MG63 (cell line): ENCODE measurements at places on chromosomes 1 and 21. TPM values are rescaled to one million over a fixed set of nuclear protein-coding genes. Genes with fewer than 3 reads are reported as not detected.

DNA sequence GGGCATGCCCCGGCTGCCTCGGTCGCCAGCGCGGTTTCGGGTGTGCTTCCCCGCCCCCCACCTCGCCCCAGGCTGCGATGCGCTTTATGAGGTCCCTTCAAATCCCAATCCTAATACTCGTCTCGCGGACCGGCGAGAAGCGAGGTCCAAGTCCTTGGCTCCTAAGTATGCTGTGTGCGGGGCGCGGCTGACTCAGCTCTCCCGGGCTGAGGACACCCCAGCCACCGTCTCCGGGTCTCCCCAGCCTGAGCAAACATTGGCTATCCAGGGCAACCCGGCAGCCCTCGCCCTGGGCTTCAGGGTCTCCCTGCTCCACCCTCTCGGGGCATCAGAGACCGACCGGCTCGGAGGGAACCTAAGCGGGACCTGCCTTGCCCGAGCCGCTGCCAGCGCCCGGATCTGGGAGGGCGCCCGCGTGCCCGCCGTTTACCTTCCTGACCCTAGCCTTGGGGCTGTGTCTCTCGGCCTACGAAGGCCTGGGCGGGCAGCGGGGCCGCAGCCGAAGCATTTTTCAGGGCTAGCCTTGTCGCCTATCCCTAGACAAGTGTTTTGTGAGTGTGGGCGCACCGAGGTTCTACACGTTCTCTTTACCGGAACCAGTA is 1.2 kb downstream of the ITPKB start:
- peak; percentile 60 for DNase-seq

DNA sequence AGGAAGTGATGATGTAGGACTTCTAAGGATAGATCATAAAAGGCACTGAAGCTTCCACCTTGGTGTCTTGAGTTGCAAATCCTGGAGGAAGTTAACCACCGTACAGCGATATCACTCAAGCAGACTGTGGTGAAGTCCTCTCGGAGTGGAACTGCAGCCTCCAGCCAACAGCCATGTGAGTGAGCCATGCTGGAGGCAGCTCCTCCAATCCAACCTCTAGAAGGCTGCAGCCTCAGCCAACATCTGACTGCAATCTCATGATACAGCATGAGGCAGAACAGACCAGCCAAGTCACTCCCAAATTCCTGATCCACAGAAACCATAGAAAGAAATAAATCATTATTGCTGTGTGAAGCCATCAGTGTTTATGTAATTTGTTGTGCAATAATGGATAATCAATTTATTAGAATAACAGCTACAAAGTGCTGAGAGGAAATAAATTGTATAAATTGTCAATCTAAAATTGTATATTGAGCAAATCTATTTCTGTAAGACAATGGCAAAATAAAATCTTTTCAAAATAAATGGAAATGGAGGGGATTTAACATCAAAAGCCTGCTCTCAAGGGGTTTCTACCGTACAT is 65.0 kb downstream of the PRSS38 start:
- peak; percentile 77 for DNase-seq

DNA sequence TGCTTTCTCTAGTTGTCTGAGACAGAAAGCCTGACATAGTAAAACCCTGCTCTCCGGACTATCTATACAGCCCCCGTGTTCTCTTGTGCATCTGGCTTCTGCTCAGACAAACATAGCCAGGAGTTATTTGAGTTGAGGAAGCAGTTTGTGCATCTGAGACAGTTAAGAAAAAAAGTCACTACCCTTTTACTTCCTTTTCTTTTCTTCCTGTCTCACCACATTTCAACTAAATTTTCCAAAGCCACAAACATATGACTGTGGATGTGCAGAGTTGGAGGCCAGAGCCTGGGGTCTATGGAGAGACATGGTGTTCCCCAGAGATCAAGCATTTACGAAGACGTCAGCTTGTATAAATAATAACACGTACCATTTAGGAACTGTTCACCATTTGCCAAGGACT is 158.5 kb upstream of the FGGY start:
- no peak for DNase-seq

DNA sequence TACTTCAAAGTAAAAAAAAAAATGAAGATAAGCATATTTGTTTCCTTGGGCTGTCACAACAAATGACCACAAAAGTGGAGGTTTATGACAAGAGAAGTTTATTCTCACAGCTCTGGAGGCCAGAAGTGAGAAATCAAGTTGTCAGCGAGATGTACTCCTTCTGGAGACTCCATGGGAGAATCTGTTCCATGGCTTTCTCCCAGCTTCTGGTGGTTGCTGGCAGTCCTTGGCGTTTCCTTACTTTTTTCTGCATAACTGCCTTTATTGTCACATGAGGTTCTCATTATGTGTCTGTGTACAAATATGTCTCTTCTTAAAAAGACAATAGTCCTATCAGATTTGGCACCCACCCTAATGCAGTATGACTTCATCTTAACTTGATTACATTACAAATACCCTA is 398.3 kb downstream of the KCNT2 start:
- DNase-seq: peak; percentile 5

GRCh38 chr1:58457023-58457635 is 89.4 kb downstream of the OMA1 start:
- peak; percentile 57 for DNase-seq

GRCh38 chr1:73813236-73813635 is 384.7 kb downstream of the LRRIQ3 start:
- no peak for DNase-seq

DNA sequence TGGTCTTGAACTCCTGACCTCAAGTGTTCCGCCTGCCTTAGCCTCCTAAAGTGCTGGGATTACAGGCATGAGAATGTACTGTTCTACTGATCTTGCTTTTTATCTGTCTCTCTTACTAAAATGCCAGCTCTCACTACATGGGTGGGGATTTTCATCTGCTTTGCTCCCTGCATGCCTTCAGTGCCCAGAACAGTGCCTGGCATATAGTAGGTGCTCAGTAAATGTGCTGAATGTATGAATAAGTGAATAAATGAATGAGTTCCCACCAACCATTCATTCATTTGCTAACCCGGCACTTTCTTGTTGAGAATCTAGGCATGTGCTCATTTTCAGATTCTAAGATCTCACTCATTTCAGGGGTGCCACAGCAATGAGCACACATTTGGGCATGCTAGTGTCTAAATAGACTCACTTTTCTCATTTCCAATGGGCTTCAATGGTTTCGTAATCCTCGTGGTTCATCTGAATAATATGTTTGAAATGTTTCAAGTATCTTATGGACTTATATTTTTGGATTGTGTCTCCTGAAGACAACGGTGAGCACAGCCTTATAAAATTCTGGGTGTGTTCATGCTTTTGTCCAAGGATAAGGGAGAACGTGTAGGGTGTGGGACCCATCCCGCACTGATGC is 7.6 kb downstream of the DHRS3 start:
- no peak for DNase-seq

DNA sequence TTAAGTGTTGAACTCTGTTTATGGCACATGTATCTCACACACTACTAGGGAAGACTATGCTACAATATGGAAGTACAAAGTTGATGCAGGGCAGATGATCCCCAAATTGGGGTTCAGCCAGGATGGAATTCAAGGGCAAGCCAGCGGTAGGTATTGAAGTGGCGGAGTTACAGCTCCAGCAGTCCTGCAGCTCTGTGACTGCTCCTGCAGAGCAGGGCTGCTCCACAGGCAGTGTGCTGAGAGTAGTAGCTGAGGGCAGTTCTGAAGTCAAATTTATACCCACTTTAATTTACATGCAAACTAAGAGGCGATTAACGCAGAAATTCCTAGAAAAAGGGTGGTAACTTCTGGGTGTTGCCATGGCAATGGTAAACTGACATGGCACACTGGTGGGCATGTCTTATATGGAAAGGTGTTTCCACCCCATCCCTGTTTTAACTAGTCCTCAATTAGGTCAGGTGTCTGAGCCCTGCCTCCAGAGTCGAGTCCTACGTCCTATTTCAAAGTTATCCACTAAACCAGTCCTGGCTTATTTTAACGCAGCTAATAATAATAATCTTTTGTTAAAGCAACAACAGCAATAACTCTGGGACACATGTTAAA is 20.6 kb upstream of the CENPF start:
- peak; percentile 17 for DNase-seq

- DNase-seq: no peak
Observed at GRCh38 chr1:216827251-216827650, 104.0 kb upstream of the ESRRG start.

GRCh38 chr1:206014601-206015000 is 9.1 kb downstream of the CTSE start:
- no peak for DNase-seq

- DNase-seq: no peak
Observed at GRCh38 chr1:151888972-151889570, 20.2 kb downstream of the THEM4 start.

- no peak for DNase-seq
Observed at GRCh38 chr1:229557200-229557850, 1.2 kb downstream of the ABCB10 start.

IFI44L gene
- 0.13 and 15.0 TPM in 2 replicates for total RNA-seq

ELF3 gene
- total RNA-seq: not detected in 2 replicates
